ENCODE measurements at places on chromosomes 13 and 19.

DNA sequence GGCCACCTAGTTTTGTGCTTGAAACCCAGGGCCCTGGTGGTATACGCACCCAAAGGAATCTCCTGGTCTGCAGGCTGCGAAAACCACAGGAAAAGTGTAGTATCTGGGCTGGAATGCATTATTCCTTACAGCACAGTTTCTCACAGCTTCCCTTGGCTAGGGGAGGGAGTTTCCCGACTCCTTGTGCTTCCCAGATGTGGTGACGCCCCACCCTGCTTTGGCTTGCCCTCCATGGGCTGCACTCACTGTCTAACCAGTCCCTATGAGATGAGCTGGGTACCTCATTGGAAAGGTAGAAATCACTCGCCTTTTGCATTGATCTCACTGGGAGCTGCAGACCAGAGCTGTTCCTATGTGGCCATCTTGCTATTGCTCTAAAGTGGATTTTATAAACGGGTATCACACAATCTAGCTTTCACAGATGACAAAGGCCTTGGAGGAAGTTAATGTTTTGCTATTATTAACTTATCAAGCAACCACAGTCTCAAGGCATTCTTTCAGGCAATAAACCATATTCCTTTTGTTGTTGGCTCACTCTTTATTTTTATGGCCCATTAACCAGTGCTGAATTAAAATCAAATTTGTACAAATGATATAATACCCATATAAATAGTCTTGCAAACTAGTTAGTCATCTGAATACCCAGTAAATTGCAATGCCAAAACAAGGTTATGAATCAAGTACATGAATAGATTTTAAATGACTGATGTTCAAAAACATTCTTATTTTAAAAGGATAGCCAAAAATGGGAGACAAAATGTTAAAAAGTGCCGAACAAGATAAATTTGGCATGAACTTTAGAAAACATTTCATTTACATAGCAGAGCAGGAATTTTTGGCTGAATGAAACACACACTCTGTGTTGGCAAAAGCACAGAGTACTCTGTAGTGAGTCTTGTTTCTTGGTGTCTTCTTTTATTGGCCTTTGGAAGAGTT, 475.4 kb upstream of the ARGLU1 start:
- no peaks in the 10 kb centered on the region for H3K36me3 ChIP-seq
- DNase-seq = no peak
- H3K4me1 ChIP-seq = no peaks in the 10 kb centered on the region

GRCh38 chr19:35116072-35116801, 614 bp downstream of the FXYD3 start:
- no peak overlapping the region for H3K4me3 ChIP-seq
- no peak overlapping the region for H3K27ac ChIP-seq
- no peak for DNase-seq
- peaks cover 7% of the 10 kb centered on the region for H3K4me1 ChIP-seq
- peaks cover 3% of the 10 kb centered on the region for H3K27me3 ChIP-seq

DNA sequence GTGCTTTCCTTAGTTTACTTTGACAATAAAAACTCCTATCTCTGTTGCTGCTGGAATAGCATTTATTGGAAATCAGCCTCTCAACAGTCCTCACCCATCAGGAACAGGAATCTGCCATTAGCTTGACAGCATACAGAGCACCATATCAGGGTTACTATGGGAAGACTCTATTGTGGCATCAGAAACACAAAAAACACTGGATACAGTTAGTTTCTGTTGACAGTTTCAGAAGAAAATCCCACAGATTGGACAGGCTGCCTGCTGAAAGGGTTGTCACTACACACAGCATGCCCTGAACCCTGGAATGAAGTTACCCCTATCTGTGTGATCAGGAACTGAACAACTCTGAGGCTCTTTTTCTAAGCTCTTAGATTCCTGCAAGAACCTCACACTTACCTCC, 172.7 kb downstream of the ENOX1 start:
- no peaks in the 10 kb centered on the region for H3K27me3 ChIP-seq
- H3K36me3 ChIP-seq = no peaks in the 10 kb centered on the region
- H3K4me1 ChIP-seq = no peaks in the 10 kb centered on the region
- no peak for DNase-seq
- H3K4me3 ChIP-seq = no peak overlapping the region

DNA sequence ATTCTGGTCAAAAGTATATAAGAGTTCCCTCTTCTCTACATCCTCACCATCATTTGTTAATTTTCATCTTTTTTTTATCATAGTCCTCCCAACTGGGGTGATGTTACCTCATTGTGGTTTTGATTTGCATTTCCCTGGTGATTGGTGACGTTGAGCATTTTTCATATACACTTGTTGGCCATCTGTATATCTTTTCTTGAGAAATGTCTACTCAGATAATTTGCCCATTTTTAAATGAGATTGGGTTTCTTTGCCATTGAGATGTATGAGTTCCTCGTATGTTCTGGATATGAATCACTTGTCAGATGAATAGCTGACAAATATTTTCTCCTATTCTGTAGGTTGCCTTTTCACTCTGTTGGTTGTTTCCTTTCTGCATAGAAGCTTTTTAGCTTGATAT, 2.4 kb downstream of the CD33 start:
- H3K27me3 ChIP-seq = no peaks in the 10 kb centered on the region
- no peak overlapping the region for H3K27ac ChIP-seq
- no peak overlapping the region for H3K4me3 ChIP-seq
- H3K36me3 ChIP-seq = no peaks in the 10 kb centered on the region

GRCh38 chr13:82480415-82480814, 1401.9 kb downstream of the SLITRK1 start:
- no peak overlapping the region for H3K4me3 ChIP-seq
- H3K27me3 ChIP-seq = no peaks in the 10 kb centered on the region

DNA sequence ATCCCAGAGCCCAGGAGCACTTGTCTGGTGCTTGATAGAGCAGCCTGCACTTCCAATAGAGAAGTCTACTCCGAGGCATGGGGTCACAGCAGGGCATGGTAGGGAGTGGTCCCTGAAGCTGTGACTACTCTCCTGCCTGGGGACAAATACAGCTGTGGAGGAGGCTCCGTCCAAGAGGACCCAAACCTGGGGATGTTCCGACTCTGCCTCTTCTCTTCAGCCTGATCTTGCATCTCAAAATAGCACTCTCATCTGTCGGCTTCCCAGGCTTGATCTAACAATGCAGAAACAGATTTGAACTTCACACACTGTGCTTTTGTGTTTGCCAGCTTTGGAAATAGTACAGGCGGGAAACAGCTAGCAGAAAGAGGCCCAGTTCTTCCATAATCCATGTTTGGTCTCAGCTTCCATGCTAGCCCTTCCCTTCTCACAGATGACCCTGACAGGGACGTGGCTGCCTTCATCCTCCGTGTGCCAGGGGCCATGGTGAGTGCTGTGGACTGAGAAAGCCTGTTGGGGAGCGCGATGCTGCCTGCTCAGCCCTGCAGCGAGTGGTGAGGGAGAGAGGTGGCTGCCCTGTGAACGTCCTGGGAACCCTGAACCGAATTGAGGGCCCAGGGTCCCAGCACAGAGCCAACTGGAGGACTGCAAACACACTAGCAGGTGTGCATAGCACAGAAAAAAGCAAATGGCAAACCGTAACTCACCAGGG, 150.3 kb upstream of the GPR12 start:
- H3K4me1 ChIP-seq = no peaks in the 10 kb centered on the region
- no peak overlapping the region for H3K4me3 ChIP-seq
- H3K36me3 ChIP-seq = no peaks in the 10 kb centered on the region
- DNase-seq = no peak
- peaks cover 5% of the 10 kb centered on the region for H3K27me3 ChIP-seq

DNA sequence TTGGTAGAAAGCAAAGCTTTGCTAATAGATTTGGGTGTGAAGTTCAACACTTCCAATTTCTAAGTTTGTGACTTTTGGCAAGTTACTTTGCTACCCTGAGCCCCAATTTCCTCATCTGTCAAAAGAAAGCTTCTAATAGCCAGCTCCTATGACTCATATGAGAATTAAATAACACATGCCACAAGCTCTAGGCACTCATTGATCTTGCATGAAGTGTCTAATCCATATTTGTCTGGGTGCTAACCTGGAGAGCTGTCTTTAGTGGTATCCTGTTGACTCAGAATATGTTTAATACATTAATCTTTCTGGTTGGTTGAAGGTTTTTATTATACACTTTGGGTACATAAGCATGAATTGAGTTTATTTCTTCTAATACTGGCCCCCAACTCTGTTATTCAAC, 188.8 kb downstream of the POSTN start:
- H3K4me1 ChIP-seq = no peaks in the 10 kb centered on the region
- no peak for DNase-seq
- H3K36me3 ChIP-seq = no peaks in the 10 kb centered on the region
- H3K27ac ChIP-seq = no peak overlapping the region
- no peaks in the 10 kb centered on the region for H3K27me3 ChIP-seq
- no peak overlapping the region for H3K4me3 ChIP-seq

GRCh38 chr13:65913173-65913572, 1317.0 kb downstream of the PCDH9 start:
- no peak for DNase-seq
- H3K36me3 ChIP-seq = no peaks in the 10 kb centered on the region
- H3K4me1 ChIP-seq = no peaks in the 10 kb centered on the region

DNA sequence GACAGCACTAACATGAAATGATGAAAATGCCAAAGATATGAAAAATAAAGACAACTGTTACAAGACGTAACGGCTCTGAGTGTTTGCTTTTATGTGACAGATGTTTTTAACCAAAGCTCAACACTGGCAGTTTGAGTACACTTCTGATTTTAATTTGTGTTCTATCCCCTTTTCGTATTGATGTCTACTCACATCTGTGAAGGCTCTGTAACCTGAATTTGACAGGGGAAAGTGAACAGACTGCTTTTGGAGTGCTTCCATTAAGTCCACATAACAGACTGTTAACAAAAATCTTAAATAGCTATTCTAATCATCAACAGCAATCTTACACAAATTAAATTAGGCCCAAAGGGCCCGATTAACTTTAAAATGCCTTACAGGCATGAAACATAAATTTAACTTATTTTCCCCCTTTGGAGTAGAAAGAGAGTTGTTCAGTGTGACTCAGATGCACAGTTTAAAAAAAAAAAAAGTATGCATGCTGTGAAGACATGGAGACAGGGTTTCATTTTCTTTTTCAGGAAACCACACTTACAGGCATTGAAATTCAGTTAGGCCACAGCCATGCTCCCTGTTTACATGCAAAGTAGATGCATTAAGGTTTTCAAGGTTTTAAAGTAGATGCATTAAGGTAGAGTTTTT, 16.3 kb upstream of the RNASEH2B start:
- DNase-seq = no peak
- H3K4me3 ChIP-seq = no peak overlapping the region

DNA sequence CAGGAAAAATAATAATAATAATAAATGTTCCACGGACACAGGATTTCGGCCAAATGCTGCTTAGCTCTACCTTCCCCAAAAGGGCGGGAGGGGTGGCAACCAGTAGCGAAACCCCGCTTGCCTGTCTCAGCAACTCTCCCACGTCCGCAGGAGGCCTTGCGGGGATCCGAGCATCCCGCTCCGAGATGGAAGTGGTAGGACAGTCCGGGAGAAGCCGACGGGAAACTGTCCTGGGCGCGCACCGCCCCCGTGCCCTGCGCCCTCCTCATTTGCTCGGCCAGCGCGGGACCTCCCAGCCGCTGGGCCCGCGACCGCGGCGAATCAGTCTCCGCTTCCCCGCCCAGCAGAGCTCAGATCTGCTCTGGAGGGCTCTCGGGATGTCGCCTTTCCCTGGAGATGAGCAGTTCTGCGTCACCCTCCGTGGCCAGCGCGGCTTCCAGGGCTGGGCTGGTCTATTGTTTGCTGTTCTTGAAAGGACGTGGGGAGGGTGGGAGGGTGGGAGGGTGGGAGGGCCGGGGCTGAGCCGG, 48.9 kb upstream of the PABPC3 start:
- no peaks in the 10 kb centered on the region for H3K36me3 ChIP-seq
- DNase-seq = no peak
- no peak overlapping the region for H3K4me3 ChIP-seq

DNA sequence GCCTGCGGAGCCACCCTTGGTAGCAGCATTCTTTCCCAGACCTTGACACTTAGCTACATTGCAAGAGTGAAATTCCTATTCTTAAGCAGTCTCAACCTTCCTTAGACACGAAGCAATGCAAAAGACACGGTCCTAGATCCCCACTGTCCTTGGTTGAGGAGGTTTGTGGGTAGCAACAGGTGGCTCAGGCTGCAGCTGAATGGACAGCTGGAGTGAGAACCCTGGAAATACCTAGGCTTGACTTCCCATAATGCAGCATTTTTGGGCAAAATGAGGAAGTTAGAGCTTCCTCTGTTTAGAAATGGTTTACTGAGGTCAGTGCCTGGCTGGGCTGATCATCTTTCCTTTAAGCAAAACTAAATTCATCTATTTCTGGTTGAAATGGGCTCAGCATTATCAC, 296.6 kb downstream of the RFC3 start:
- H3K4me1 ChIP-seq = no peaks in the 10 kb centered on the region
- H3K27me3 ChIP-seq = no peaks in the 10 kb centered on the region
- H3K4me3 ChIP-seq = no peak overlapping the region
- no peaks in the 10 kb centered on the region for H3K36me3 ChIP-seq
- H3K27ac ChIP-seq = no peak overlapping the region

- no peak overlapping the region for H3K4me3 ChIP-seq
- H3K36me3 ChIP-seq = peaks cover 5% of the 10 kb centered on the region
- DNase-seq = no peak
- H3K27ac ChIP-seq = no peak overlapping the region
- H3K4me1 ChIP-seq = no peaks in the 10 kb centered on the region
- no peaks in the 10 kb centered on the region for H3K27me3 ChIP-seq
Observed at GRCh38 chr13:41827507-41828213, 133.2 kb downstream of the VWA8 start.

- no peaks in the 10 kb centered on the region for H3K4me1 ChIP-seq
- no peak overlapping the region for H3K4me3 ChIP-seq
- no peak for DNase-seq
- no peak overlapping the region for H3K27ac ChIP-seq
- no peaks in the 10 kb centered on the region for H3K36me3 ChIP-seq
Observed at GRCh38 chr13:94353167-94353710, 126.2 kb downstream of the DCT start.

- no peak for DNase-seq
- H3K27me3 ChIP-seq = no peaks in the 10 kb centered on the region
- H3K36me3 ChIP-seq = no peaks in the 10 kb centered on the region
- H3K4me1 ChIP-seq = no peaks in the 10 kb centered on the region
- no peak overlapping the region for H3K4me3 ChIP-seq
- no peak overlapping the region for H3K27ac ChIP-seq
Observed at GRCh38 chr13:32940601-32941000, 75.6 kb upstream of the KL start.

DNA sequence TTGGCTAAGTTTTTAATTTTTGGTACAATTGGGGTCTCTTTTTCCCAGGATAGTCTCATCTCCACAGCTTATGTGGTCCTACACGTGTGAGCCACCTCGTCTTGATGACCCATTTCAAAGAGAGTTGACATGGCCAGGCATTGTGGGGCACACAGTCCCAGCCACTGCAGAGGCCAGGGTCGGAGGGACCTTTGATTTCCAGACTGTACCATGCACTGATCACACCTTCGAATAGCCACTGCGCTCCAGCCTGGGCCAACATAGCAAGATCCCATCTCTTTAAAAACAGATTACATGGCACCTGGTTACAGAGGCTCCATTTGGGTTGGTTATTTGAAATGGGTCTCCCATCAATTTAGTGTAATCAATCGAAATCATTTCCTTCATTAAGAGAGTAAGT, 71.6 kb downstream of the DPRX start:
- no peak for DNase-seq
- H3K27ac ChIP-seq = no peak overlapping the region
- H3K4me3 ChIP-seq = no peak overlapping the region
- H3K36me3 ChIP-seq = no peaks in the 10 kb centered on the region
- no peaks in the 10 kb centered on the region for H3K4me1 ChIP-seq
